Suppressor macrophage (primary cell): ENCODE measurements at places on chromosomes 2 and 18.

- peak; percentile 56 for DNase-seq
Measured at GRCh38 chr2:112483831-112484230, 1.9 kb downstream of the TTL start.

- no peak for DNase-seq
Measured at GRCh38 chr2:133448195-133448594, 120.1 kb downstream of the NCKAP5 start.

- peak; percentile 6 for DNase-seq
Measured at GRCh38 chr2:9844576-9844975, 1.3 kb downstream of the TAF1B start.

GRCh38 chr2:232292395-232293154 lies 86.0 kb upstream of the ALPP start:
- DNase-seq: peak; percentile 80

DNA sequence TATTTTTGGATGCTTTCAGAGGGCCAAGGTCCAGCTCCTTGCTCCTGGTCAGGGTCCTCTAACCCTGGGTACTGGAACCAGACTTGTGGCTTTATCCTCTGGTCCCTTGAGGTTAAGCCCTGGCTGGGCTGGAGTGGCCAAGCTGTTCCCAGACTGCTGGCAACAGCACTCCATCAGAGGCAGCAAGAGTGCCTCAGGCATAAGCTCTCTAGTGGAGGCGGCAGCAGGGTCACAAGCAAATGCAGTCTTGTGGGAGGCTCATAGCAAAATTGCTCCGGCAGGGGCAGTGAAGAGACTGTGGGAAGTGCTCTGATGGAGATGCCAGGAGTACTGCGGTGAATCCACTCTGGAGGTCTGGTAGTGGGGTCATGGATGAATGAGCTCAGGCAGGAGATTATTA lies 128.9 kb upstream of the OTOS start:
- DNase-seq: no peak

DNA sequence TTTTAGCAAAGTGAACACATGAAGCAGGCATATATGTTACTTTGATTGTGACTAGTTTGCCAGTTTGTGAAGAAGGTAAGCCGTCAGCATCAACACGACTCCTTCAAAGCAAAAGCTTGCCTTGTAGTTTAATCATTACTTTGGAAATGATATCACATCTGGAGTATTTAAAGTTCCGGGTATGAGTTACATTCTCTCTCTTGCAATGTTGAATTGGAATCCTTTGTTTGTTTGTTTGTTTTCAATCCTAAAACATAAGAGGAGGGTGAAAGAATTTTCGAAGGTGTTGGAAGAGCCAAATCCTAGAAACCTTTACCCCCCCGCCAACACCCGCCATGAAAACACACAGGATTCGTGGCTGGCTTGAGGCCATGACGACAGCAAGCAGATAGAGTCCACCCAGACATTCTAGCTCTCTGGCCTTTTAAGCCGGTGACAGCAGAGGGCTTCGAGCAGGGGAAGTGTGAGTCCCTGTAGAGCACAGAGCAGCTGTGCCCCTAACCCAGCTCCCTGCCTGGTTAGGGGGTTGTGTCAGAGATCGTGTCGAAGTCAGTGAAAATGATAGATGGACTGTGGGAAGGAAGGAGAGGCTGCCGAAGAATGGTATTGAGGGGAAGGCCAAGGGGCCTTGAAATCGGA lies 103.8 kb upstream of the SMIM21 start:
- no peak for DNase-seq

- no peak for DNase-seq
Measured at GRCh38 chr2:94877129-94877528, 5.9 kb downstream of the TEKT4 start.

GRCh38 chr2:43044093-43044681 lies 182.2 kb downstream of the ZFP36L2 start:
- no peak for DNase-seq
